ENCODE measurements at places on chromosomes 12 and 14.

DNA sequence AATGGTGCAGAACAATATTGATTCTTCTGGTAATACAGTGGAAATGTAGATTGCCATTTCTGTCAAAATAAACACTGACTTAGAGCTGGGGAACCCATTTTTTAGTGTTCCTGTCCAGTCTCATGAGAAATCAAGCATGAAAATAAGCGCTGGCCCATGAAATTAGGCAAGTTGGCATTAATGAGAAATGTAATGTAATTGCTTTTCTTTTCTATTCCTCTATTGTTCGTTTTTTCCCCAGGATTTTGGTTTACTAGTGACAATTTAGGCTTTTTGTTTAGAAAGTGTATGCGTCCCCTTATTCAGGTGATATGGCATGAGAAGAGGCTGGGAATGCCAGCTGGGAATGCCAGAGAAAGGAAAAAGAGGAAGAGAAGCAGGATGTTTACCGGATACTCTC lies 64.4 kb upstream of the KICS2 start:
- peak; percentile 63 for DNase-seq

DNA sequence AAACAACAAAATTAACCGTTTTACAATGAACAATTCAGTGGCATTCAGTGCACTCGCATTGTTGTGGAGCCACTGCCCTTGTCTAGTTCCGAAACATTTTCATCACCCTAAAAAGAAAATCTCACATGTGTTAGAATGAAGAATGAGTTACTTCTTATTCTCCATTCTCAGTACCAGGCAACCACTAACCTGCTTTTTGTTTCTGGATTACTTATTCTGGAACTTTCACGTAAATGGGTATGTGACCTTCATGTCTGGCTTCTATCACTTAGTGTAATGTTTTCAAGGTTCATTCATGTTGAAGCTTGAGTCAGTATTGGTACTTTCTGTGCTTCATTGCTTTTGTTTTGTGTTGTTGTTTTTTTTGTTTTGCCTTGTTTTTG lies 15.6 kb downstream of the RCOR1 start:
- DNase-seq: no peak

GRCh38 chr14:69682621-69683263 lies 71.3 kb downstream of the SUSD6 start:
- no peak for DNase-seq

GRCh38 chr12:106051853-106052531 lies 86.8 kb downstream of the NUAK1 start:
- no peak for DNase-seq

GRCh38 chr12:19527866-19528265 lies 88.6 kb downstream of the AEBP2 start:
- DNase-seq: no peak

GRCh38 chr12:53617700-53618099 lies 8.5 kb downstream of the ATF7 start:
- DNase-seq: no peak

GRCh38 chr12:78671295-78671694 lies 193.3 kb upstream of the SYT1 start:
- no peak for DNase-seq

DNA sequence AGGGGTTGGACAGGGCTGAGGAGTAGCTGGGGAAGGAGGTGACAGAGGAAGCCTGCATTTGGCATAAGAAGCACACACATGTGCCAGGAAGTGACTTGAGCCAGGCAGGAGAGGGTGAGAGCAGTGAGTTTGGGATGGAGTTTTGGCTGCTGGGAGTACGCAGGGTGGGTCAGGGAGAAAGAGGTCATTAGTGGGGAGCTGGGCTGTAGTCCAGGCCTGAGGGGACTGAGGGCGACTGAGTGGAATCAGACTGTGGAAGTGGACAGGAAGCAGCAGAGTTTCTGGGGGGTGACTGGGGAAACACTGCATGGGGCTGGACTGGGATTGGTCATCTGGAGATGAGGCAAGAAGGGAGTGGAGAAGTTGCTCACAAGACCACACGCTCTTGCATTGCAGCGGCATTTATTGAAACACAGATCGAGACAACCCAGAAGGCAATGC lies 7.6 kb downstream of the KRT85 start:
- DNase-seq: no peak

DNA sequence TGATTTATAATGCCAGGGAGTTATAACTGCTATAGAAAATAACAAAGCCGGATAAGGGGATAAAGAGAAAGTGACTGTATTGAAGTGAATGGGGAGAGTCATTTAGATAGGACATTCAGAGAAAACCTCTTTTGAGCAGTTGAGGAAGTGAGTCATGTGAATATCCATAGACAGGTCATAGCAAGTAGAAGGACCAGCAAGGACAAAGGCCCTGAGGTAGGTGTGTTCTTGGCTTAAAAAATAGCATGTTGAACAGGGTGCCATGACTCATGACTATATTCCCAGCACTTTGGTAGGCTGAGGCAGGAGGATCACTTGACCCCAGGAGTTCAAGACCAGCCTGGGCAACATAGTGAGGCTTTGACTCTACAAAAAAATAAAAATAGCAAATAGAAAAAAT lies 51.5 kb upstream of the RAP1B start:
- no peak for DNase-seq

DNA sequence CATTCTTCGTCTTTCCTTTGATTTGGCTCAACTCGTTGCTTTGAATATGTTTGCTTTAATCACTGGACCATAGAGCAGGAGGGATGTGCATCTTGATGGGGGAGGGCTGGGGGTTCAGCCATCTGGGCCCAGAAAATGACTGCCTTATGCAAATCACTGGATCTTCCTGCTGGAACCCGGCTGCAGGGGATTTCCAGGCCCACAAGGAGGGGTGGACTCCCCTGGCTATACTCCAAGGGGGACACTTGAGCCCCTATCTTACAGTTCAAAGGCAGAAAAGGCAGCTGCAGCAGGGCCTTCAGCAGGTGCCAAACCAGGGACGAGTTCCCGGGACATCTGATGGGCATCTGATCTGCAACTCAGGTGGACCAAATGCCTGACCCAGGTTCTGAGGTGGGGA lies 122.5 kb downstream of the DICER1 start:
- DNase-seq: no peak

GRCh38 chr14:35346738-35347322 lies 54.6 kb downstream of the PSMA6 start:
- no peak for DNase-seq

- no peak for DNase-seq
These were observed 413.6 kb downstream of the TMEM121 start for GRCh38 chr14:105939810-105940508.

GRCh38 chr14:92461891-92462290 lies 51.7 kb upstream of the RIN3 start:
- DNase-seq: no peak

GRCh38 chr14:101490771-101491170 lies 70.5 kb upstream of the DIO3 start:
- no peak for DNase-seq

DNA sequence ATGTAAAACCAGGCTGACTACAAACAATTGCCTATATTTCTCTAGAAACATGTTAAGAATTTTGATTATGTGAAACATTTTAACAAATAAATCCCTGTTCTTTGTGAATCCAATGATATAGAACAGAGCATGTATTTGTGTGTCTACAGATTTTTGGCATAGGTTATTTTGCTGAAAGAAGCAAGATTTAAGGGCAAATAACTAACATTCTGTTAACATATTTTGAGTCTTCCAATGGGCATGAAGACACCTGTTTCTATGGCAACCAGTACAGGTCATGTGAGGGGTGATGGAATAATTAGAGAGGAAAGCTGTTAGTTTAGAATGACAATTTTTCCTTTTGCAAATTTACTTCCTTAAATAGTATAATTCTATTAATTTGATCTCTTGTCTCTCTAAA lies 8.8 kb downstream of the ART4 start:
- DNase-seq: no peak

- no peak for DNase-seq
These were observed 46.8 kb upstream of the EIF5 start for GRCh38 chr14:103286968-103287850.

GRCh38 chr12:53234271-53234914 lies 2.4 kb upstream of the RARG start:
- DNase-seq: peak; percentile 60

DNA sequence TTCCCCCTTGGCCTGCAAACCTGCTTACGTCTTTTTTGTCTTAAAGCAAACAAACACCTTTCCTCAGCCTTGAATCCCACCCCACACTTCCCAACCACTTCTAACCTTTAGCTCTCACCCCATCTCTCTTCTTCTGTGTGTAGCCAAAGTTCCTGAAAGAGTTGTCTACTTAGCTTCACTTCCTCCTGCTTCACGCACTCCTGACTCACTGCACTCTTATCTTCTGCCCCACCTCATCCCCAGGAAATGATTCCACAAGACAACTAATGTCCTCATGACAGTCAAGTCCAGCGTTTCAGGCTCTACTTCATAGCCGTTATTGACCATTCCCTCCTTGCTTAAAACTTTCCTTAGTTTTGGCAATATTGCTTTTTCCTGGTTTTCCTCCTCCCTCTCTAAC lies 22.4 kb downstream of the EIF2B2 start:
- DNase-seq: no peak

GRCh38 chr12:28443337-28443736 lies 253.1 kb downstream of the CCDC91 start:
- no peak for DNase-seq

DNA sequence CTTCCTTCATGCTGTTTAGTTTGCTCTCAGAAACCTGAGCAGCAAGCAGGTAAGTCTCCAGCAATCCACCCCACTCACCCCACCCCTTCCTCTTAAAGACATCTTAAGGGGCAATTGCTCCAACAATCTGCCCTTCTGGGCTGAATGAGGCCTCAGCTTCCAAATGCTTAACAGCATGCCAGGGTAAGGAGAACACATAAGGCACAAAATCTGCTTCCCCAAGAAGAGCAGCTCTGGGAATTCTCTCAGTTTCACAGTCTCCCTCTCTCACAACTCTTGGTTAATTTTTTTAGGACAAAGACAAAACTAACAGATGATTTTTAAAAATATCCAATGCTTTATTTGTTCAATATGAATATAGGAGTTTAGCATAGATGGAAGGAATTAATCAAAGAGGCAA lies 288.9 kb upstream of the CCDC196 start:
- DNase-seq: no peak

- no peak for DNase-seq
These were observed 5.4 kb upstream of the KRT7 start for GRCh38 chr12:52227606-52228166.

GRCh38 chr12:6346942-6347341 lies 5.1 kb upstream of the TNFRSF1A start:
- no peak for DNase-seq

GRCh38 chr12:2902272-2902880 lies 11.7 kb downstream of the TULP3 start:
- DNase-seq: no peak

DNA sequence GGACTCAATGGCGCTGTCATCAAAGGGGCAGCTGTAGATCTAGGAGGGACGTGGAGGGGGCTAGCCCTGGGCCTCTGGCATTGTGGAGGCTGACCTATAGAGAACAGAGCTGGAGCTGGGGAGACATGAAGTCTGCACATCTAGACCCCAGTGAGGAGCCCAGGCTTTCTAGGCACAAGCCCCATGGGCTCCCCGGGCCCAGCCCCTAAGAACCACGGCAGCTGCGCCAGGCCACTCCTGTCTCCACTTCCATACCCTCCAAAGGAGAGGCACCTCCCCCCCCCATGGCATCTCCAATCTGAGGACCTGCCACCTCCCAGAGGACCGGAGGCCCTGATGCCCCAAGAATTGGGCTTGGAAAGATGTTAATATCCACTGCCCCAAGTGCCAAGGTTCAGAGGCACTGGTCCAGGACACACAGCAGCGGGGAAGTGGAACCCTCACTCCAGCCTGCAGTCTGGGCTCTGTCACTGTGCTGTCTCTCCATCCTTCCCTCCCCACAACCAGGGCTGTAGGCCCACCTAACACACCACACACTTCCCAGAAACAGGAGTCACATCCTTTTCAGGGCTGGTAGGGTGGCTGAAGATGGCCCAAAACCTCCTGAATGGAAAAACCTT lies 4.5 kb downstream of the ANKRD9 start:
- no peak for DNase-seq

DNA sequence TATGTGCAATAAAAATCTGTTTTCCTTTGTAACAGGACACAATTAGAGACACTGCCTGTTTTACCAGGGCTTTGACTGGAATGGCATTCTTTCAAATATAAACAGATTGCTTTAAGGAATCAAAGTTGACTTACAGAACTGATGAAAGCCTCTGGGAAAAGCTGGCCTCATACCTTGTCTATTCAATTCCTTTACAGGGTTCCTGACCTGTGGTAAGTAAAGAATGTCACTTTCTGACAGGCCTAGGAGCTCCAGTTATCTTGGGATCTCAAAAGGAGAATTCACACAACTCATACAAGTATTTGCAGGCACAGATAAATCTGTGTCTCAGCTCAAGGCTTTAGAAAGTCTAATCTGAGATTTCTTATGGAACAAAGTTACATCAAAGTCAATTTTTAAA lies 88.4 kb downstream of the BCAT1 start:
- DNase-seq: no peak

DNA sequence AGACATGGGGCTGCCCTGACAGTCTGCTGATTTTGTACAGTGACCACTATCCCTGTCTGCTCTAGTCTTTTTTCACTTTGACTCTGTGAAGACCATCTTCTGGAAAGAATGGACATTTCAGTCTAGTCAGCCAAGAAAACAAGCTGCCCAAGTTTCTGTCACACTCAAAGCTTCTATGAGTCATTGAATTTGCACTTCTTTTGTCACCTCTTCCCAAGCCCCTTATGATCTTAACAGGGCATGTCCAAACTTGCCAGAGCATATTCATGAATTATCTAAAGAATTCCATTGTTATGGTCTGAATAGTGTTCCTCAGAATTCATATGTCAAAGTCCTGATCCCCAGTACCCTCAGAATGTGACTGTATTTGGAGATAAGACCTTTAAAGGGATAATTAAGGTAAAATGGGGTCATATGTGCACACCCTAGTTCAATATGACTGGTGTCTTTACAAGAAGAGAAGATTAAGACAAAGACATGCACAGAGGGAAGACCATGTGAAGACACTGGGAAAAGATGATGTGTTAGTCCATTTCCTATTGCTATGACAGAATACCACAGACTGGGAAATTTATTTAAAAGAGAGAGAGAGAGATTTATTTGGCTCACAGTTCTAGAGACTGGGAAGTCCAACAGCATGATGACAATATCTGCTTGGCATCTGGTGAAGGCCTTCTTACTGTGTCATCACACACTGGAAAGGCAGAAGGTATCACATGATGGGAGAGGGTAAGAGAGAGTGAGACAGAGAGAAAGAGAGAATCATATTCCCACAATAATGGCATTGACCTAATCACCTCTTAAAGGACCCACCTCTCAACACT lies 242.6 kb downstream of the BTG1 start:
- no peak for DNase-seq

Measured in retina (tissue), 1 donor.